ENCODE measurements at places on chromosomes 1 and 21. TPM values are rescaled to one million over a fixed set of nuclear protein-coding genes. Genes with fewer than 3 reads are reported as not detected.

MYOG gene
- not detected for total RNA-seq

GRCh38 chr1:74586253-74586897 lies 74.0 kb upstream of the LRRC53 start:
- DNase-seq, result no peak

DPT gene
- not detected for total RNA-seq

DNA sequence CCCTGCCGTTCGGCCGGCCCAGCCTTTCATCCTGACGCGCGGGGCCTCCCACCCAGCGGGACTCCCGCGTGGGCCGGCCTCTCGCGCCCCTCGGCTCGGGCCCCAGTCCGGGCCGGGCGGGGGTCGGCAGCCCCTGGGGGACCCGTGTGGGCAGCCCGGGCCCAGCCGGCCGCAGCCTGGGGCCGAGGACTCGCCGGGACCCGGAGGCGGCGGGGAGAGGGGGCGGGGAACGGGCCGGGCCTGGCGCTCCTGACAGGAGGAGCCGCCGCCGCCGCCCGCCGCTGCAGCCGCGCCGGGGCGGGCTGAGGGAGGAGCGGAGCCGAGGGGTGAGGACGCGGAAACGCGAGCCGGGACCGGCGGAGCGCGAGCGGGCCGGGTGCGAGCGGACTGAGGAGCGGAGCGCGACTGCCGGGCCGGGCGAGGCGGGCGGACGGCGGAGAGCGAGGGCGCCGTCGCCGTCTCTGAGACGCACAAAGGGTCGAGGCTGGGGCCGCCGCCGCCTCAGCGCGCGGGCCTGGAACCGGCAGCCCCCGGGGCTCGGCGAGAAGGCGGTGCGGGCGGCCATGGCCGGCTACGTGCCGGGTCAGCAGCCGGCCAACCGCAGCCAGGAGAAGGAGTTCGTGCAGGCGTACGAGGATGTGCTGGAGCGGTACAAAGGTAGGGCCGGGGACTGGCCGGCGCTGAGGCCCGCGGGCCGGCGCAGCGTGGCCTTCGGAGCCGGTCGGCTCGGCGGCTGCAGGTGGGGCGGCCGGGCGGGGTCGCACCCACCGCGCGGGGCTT lies 79.1 kb downstream of the NDUFS5 start:
- DNase-seq, result no peak

HSF2BP gene
- 5.8 TPM for total RNA-seq

DNA sequence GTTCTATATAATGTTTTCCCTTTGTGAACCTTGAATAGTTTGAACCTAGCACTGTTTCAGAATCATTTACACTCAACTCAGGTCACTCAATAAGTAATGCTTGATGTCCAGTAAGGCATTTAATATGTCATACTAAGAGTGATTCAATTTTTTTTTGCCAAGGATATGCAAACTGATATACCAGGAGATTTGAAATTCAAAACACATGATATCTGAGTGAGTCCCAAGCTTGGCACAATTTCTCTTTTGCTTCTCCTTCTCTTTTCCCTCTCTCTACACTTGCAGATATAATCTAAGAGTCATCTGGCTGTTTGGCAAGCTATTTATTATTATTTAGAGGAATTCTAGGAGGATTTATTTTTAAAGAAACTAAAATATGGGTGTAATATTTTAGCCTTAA lies 61.6 kb upstream of the SPAG17 start:
- no peak for DNase-seq

DNA sequence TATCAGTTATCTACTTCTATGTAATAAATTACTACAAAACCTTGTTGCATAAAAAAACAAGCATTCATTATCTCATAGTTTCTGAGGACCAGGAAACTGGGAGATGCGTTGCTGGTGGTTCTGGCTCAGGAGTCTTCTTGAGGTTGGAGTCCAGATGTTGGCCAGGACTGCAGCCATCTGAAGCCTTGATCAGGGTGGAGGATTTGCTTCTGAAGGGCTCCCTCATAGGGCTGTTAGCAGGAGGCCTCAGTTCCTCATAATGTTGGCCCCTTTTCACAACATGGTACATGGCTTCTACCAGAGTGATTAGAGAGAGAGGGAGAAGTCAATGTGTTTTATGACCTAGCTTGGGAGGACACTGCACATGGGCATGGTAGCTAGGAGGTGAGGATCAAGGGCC lies 137.4 kb downstream of the CNIH3 start:
- no peak for DNase-seq

DNA sequence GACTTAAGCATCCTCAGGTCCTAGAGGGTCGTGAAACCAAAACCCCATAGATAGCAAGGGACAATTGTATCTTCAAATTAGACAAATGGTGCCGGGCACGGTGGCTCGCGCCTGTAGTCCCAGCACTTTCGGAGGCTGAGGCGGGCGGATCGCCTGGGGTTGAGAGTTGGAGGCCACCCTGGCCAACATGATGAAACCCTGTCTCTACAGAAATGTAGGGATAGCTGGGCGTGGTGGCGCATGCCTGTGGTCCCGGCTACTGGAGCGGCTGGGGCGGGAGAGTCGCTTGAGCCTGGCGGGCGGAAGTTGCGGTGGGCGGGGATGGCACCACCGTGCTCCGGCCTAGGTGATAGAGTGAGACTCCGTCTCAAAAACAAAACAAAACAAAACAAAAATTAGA lies 780.6 kb downstream of the BRINP3 start:
- no peak for DNase-seq

DNA sequence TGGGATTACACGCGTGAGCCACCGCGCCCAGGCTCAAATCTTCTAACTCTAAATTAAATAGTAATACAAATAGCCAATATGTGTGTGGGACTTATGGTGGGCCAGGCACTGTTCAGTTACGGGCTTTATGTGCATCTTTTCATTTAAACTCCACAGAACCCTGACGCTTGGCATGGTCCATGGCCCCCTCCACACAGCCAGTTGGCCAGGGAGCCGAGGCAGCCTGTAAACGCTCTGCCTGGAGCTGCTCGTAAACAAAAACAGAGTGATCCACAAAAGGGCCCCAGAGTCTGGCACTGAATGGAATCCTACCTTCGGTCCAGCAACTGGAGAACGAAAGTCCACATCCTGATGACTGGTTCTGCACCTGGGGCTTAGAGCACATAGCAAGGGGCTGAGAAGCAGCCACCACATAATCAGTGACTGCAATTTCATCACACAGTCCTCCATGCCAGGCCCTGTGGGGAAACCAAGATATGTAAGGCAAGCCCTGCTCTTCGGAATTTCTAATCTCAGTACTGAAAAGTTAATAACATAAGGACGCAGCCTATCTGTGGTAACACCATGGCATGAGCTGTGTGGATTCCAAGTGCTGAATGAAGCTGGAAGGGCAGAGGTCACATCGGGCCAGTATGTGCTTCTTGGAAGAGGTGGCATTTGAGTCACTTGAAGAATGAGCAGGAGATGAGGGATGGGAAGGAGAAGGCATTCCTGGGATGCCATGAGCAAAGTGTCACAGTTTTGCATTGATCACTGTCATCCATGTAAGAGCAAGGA lies 13.5 kb upstream of the ADAMTSL4 start:
- no peak for DNase-seq

CASQ2 gene
- not detected for total RNA-seq

- DNase-seq, result no peak
Measured at GRCh38 chr1:87897481-87897880, 568.8 kb downstream of the LMO4 start.

Data from bronchial epithelial cell (primary cell).